Brain microvascular endothelial cell (primary cell): ENCODE measurements at places on chromosomes 13 and 19.

DNA sequence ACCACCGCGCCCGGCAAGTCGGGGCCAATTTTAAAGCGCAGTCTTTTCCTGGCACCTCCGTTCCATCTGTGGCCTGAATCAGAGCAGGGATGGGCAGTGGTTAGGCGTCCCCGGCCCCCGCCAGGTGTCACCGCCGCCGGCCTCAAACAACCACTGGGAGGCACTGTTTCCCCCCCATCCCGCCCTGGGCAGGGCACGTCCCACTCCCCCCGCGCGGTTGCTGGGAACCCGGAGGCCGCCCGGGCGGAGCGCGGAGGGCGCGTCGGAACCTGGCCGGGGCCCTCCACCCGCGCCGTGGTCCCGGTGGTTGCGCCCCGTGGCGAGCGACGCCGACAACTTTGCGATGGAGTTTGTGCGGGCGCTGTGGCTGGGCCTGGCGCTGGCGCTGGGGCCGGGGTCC, at the start of gene GRIN3B:
TSS of gene GRIN3B (plus strand) at position 325 of the 400 bp plus-strand sequence. CDS start at position 344, 19 bp downstream.
- peak; percentile 13 for DNase-seq

DNA sequence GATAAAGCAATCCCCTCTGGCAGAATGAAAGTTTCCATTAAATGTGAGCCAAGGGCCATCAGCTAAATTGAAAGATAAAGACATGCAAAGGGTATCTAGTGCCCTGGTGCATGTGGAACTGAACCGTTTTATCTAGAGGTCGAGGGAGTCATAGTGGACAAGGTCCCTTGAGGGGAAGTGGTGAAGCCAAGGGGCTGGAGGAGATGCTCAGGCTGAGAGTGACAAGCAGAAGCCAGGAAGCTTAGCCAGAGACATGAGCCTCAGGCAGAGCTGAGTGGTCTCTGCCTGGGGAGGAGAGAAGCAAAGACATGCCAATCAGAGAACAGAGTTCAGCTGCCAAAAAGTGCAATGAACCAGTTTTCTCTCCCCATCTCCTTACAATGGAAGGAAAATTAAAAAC, 68.1 kb upstream of the SLC10A2 start:
- DNase-seq, result no peak

DNA sequence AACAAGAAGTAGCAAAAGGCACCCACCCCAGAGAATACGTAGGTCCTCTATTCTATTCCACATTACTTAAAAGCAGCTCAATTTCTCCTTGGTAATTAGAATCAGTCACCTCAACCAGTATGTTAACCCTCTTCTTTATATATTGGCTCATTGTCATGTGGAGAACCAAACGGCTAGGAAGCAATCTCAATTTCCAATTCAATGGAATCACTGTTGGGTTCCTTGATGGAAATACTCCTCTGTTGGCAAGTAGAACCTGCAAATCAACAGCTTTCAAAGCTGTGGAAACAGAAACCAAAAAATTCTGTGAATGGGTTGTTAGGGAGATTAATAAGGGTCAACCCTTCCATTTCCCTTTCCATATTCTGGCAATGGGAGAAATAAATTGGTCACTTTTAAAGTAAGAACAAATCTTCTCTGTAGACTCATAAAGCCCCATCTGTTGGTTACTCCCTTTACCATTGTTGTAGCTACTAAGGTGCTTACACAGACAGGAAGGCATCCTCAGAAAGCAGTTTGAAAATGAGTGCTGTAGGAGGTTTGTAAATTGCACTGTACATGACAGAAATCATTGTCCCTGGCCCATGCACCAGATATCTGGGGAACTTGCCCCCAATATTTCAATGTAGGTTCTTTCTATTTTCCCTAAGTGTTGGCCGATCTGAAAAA, 138.6 kb upstream of the UFM1 start:
- DNase-seq, result no peak

DNA sequence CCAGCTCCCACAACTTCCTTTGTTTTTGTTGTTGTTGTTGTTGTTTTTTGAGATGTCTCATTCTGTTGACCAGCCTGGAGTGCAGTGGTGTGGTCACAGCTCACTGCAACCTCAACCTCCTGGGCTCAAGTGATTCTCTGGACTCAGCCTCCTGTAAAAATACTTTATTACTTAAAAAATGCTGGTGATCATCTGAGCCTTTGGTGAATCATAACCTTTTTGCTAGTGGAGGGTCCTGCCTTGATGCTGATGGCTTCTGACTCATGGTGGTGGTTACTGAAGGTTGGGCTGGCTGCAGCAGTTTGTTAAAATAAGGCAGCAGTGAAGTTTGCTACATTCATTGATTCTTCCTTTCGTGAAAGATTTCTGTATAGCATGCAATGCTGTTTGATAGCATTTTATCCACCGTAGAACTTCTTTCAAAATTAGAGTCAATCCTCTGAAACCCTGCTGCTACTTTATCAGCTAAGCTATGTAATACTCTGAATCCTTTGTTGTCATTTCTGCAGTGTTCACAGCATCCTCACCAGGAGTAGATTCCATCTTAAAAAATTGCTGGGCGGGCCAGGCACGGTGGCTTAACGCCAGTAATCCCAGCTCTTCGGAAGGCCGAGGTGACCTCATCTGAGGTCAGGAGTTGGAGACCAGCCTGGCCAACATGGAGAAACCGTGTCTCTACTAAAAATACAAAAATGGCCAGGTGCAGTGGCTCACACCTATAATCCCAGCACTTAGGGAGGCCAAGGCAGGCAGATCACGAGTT, 18.0 kb downstream of the ARHGAP35 start:
- DNase-seq, result peak; percentile 91

DNA sequence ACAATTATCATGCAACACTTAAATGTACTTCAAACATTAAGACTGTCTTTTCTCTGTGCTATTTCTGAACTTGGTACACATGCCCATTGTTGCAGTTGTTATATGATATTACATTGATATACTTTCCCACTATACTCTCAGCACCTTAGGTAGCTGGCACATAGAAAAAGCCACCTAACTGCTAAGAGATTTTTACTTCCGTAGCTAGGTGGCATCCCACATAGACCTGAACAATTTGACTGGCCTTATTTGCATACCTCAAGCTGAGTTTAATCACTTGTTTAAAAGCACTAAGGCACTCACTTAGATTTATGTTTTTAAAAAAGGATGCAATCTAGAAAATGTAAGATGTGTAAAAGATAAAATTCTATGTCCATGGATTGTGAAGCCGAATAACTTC, 194.2 kb downstream of the POU4F1 start:
- no peak for DNase-seq
